Liver (tissue), 10 donors: ENCODE measurements at places on chromosomes 7 and 10. TPM values are rescaled to one million over a fixed set of nuclear protein-coding genes. Genes with fewer than 3 reads are reported as not detected.

DNA sequence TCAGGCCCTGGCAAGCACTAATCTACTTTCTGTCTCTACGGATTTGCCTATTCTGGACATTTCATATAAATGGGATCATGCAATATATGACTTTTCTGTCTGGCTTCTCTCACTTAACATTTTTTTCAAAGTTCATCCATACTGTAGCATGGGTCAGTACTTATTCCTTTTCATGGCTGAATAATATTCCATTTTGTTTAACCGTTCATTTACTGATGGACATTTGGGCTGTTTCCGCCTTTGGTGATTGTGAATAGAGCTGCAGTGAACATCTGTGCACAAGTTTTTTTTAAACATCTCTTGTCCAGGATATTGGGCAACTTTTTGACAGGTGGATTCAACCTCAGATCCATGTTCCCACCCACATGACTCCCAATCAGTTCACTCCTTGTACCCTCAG, 31.0 kb downstream of the AIFM2 start:
- no peak for DNase-seq

DNA sequence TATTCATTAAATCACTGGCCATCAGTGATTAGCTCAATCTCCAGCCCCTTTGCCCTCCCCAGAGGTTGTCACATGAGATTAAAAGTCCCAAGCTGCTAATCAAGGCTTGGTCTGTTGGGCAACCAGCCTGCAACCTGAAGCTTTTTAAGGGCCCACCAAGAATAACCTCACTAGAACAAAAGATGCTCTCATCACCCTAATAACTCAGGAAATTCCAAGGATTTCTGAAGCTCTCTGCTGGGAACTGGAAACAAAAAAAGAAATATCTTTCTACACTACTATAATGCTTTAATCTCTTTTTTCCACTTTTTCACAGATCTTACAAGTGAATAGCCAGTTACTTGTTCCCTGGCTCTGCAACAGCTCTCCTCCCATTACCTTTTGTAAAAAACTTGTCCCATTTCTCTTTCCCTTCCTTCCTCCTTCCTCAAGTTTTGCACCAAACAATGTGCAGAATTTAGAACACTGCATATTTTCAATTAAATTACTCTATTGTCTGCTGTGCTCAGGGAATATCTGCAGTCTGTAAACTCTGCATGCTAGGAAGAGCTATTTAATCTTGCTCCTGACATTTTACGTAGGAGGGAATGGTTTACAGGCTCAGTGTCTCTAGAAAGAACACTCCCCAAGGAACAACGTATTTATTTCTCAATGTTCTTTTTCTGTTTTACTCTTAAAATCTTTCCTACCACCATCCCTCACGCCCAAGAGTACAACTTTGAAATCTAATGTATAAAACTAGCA, 169.1 kb downstream of the IMMP2L start:
- DNase-seq, result no peak

- DNase-seq, result no peak
Measured at GRCh38 chr7:12220389-12221046, 9.4 kb downstream of the TMEM106B start.

DNA sequence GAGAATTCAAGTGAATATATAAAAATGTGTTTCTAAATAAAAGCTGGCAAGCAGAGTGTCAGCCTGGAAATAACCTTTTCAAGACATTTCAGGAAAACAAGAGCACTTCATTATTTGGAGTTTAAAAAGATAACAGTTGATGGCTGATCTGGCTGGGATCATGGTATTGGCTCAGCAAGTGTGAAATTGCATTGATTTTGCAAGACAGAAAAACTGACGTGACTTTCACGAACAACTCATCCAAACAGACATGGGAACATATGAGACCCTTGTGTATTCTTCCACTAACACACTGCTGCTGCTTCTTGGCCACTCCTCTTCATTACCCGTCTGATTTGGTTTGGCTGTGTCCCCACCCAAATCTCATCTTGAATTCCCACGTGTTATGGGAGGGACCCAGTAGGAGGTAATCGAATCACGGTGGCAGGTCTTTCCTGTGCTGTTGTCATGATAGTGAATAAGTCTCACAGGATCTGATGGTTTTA, 108.5 kb downstream of the RAB18 start:
- DNase-seq, result no peak

DNA sequence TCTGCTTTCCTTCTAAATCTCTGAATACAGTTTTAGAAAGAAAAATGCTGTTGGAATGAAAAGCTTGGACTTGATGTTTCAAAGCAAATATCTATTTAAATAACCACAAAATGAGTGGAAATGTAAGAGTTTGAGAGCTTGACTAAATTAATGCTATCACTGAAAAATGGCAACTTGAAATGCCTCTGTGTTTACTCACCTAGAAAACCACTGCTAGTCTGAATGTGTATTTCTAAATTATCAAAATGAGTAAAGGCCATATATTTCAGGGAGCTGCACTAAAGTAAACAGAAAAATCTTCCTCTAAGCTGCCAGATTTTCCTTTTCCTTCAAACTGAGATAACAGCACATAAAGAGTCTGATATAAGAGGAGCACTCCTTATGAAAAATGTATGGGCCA, 87.9 kb downstream of the DPY19L1 start:
- DNase-seq, result no peak

- DNase-seq, result no peak
Measured at GRCh38 chr7:137935884-137936508, 65.9 kb downstream of the CREB3L2 start.

DNA sequence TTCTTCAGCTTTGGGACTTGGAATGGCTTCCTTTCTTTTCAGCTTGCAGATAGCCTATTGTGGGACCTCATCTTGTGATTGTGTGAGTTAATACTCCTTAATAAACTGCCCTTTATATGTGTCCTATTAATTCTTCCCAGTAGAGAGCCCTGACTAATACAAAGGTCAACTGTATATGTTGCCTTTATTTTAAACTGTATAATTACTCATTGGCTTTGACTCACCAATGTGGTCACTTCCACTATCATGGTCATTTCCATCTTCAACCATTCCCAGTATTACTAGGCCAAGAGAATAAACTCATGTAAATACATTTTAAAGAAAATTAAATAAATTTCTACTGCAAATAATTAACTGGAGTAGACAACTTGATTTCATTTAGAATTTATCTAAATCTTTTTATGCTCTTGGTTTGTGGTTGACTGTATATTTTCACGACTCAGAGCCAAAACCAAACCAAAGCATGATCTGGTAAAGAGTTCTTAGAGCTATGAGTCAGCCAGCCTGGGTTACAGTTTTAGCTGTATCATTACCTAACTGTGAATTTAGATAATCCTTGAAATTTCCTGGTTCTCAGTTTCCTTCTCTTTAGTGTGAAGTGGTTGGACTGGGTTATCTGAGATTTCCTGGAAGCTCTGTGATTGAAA, 188.4 kb downstream of the PPP1R3A start:
- DNase-seq, result no peak

DNA sequence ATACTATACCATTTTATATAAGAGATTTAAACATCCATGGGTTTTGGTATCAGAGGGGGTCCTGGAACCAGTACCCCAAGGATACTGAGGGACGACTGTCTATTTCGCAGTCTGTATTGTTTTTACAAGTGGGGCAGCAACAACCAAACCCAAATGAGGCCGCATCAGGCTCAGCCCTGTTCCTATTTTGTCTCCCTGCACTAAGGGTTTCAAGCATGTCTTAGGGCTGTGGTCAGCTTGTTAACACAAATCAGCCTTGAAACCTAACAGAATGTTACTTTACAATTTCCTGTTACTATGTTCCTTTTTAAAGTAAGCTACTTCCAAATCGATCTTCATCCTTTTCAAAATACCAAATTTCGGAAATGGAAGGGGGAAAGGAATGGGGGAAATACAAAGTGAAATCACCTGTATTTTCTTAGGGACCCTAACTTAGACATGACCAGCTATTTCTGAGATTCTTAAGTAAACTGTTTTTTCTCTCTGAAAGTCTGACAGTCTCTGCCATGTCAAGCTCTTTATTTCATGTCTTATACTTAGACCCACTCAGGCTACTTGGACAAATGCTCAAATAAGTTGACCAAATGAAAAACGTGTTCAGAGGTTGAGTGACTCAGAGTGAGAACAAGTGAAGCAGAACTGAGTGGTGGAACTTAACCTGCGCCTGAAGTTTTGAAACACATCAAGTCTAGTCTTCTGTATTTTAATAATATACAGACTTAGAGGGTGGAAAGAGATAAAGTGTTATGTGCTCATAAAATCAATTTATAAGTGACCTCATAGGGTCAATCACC, 75.8 kb downstream of the C1GALT1 start:
- DNase-seq, result no peak

Gene TMEM236
- 0.28 TPM for total RNA-seq

Gene HOXA2
- total RNA-seq, result 0.08 TPM

Gene MACC1
- 1.0 TPM for total RNA-seq

Gene PTPN20
- total RNA-seq, result 1.4 TPM
